Femur (tissue), 1 donor: ENCODE measurements at places on chromosomes 3 and 15.

DNA sequence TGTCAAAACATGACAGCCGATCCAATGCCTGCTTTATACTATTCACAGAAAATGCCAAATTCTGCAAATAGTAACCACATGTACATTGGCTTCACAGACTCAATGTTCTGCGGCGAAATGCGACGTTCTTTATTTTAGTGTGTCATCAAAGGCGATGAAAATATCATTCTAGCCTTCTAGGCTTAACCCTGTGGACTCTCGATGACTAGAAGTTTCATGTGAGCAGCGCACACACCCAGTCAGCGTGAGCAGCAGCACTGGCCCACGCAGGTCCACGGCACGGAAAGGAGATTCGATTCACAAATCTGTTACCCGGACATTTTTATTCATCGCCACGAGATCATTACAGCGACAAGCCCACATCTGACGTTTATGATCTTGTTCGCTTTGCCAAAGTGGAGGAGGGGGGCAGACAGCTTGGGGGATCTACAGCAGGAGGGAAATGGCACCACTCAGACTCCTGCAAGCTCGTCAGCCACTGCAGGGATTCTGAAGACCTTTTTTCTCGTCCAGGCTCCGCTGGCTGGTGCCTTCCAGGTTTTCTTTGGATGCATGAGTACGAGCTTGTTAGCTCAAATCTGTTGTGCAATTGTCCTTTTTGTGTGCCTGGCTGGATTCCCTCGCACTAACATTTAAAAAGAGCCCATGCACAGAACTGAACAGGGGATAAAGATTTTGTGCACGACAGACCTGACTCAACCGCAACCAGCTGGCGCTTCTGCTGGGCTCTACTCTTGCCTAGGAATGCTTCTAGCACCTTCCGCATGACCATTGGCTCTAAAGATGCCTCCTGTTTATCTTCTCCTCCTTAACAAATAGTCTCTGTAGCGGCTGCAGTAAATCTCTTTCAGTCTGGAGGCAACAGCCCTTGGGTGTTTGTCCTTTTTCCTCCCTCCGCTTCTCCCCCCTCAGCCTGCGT lies 938.4 kb downstream of the MCTP2 start:
- DNase-seq = no peak

DNA sequence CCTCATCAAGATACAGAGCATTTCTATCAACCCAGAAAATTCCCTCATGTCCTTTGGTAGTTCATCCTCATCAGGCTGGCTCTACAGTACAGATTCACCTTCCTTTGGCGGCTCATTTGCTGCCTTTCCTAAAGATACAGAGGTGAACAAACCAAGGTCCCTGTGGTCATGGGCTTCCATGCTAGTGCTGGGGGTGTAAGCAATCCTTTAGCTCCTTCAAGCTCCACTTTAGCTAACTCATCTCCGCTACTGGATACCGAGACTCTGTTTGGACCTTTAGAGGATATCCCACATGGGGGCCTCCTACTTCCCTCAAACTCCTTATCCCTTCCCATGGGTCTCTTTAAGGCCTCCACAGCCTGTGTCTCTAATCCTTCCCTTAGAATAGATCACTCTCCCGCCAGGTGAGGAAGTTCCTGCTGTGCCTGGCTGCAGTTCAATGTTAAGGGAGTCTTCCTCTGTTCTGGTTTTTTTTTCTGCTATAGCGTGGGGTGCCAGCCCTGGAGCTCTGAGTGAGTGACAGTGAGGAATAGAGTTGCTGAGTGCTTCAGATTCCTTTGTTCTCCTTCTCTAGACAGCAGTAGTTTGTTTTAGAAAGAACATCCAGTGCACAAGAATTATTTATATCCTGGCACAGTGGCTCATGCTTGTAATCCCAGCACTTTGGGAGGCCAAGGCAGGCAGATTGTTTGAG lies 30.7 kb downstream of the CLEC3B start:
- no peak for DNase-seq

DNA sequence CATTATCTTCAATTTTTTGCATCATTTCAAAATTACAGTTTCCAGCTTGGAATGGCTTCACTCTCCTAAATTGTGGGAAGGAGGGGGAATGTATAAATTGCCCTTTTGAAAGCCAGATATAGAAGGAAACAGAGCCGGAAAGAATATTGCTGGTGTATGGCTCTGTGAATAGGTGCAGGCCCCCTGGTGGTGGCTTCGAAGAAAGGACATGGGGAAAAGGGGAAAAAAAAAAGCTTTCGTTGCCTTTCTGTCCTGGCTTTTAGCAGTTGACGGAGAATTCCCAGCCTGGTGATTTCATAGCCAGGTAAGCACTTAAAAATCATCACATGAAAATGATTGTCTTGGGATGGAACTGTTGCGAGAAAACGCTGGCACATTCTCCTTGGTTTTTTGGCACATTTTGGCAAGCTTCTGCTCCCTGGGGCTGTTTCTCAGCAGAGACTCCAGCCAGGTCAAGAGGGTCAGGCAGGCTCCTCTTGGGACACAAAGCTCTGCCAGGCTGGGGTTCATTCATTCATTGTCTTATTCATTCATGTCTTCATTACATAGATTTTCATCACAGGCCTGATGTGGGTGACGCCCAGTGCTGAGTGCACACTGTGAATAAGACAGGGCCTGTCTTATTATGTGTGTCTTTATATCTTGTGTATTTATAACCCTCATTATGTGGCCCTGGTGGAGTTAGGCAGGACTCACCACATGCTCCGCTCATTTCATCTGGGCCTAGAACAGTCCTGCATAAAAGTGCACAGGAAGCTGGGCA lies 300.0 kb upstream of the TPM1 start:
- DNase-seq = peak; percentile 67

DNA sequence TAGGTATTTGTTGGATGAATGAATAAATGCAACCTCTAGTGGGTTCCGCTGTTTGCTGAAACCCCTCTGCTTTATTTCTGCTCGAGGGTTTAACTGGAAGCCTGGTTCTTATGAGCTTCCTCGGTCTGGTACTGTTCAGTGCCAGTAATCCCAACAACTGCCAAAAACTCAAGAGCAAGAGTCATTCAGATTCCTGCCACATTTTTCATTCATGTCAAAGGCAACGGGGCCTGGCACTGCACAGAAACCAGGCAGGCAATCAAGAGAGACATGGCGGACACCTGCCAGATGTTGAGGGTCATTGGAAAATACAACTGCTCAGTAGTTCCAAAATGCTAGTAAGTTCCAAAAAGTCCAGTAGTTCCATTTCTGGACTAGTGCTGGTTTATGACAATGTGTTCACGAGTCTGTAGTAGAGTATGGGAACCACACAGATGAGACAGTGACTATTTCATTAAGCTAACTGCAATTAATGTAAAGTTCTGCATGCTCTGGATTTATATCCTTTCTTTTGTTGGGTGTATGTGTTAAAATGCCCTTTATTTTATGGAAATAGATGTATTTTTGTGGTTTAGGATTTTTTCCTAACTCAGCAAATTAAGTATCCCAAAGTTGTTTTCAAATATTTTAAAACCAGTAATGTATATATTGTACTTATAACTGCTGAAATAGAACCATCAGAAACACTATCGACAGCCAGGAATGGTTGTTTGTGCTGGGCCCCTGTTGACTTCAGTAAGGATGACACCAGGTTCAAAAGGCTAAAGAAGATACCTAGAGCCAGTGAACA lies 22.7 kb upstream of the TMEM41A start:
- no peak for DNase-seq

- DNase-seq = no peak
These were observed 11.0 kb downstream of the EXOG start for GRCh38 chr3:38507120-38507519.

GRCh38 chr3:127967316-127967715 lies 52.3 kb downstream of the KBTBD12 start:
- DNase-seq = no peak

DNA sequence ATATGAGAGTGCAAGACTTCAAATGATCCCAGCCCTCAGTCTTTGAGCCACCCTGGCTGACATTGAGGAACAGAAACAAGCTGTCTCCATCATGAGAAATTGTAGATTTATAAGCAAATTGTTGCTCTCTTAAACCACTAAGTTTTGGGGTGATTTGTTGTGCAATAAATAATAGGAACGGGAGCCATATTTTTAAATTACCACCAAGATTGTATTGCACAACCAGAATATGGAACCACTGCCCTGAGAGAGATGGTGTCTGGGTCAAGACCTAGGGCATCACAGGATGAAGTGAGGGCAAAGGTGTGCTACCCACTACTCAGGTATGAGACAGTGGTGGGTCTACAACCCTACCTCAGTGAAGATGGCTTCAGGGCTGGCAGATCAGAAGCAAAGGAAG lies 2.3 kb upstream of the CFAP92 start:
- no peak for DNase-seq

GRCh38 chr3:130789782-130790322 lies 43.2 kb upstream of the PIK3R4 start:
- no peak for DNase-seq

DNA sequence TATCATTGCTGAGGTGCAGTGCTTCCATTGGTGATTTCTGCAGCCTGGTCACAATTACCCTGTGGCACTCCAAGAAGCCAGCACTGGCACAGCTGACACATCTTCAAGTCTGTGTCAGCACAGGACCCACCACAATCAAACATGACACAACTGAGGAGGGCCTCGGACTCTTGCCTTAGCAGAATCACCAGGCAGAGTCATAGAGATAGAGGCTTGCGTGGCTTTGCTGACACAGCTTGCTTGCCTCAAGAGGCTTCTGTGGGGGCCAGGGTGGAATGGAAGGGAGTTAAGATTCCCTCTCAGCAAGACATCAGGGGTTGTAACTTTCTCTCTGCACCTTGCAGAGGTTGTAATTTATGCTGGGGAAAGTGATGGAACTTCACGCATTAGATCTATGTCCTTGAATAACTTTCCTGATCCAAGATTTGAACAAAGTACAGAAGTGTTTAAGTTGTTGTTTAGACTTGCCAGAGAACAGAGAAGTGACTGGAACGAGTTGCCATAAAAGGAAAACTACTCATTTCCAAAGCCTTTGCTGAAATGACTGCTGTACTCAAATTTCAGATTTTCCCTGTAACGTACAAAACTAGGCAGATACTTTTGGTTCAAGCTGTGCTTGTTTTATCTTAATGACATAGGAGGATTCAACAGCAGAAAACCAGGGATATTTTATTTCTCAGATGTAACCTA lies 170.7 kb downstream of the DIPK2A start:
- peak; percentile 47 for DNase-seq

DNA sequence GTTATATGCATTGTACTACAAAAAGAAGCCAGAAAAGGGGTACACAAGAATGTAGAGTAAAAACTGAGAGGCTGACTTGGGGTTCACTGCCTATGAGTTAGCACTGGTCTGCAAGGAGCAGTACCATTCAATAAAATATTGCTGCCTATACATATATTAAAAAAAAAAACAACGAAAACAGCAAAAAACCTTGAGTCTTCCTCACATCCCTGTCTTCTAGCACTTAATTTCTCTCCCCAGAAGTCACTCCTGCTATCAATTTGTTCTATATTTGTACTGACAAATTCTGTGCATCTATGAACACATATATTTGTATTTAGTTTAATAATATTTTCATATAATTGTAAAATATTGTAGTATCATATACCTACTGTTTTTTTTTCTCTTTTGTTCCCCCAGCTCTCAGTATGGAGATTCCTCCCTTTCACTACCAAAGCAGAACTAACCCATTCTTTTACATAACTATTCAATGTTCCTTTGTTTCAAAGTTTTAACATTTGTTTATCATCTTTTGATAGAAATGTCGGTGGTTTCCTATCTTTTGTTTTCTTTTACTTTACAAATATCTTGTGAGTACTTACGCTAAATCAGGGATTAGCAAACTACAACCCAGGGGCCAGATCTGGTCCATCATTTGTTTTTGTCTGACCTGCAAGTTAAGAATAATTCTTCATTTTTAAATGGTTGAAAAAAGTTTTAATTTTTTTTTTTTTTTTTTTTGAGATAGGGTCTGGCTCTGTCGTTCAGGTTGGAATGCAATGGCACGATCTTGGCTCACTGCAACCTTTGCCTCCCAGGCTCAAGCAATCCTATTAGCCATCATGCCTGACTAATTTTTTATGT lies 14.8 kb upstream of the FEM1B start:
- DNase-seq = no peak

DNA sequence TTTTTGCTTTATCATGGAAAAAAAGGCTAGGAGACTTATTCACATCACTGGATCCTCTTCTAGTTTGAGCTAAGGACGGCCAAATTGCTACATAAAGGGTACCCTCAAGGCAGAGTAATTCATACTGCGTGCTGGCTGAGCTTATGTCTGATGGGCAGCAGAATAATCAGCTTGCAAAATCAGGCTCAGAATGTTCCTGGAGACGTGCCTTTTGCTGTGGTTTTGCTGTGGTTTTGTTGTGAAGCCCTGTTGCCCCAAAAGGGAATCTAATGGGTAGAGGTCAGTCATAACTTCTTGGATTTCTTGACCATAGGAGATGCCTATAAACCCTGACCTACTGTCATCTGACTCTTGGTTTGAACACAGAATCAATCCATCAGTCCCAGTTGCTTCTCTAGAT lies 189.9 kb downstream of the SOX2 start:
- no peak for DNase-seq

- DNase-seq = peak; percentile 60
These were observed 58.1 kb downstream of the CD200 start for GRCh38 chr3:112390783-112391641.

GRCh38 chr15:62953021-62953420 lies 89.5 kb upstream of the TPM1 start:
- DNase-seq = no peak

DNA sequence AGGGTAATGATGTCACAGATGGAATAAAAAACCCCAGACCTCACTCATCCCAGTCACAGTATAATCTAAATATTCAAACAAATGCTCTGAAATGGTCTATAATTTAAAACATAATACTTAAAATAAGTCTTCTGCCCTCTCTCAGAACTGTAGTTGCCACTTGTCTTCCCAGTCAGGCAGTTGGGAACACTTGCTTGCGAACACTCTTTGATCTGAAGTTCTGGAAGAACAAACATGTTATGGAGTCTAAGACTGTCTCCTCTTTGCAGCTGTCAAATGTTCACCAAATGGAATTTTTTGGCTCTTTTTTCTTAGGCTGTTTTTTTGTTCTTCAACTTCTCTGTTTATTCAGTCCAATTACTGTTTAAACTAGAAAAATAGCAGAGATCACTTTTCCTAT lies 711.1 kb upstream of the GOLIM4 start:
- no peak for DNase-seq
